ENCODE measurements at places on chromosomes 16 and 17. TPM values are rescaled to one million over a fixed set of nuclear protein-coding genes. Genes with fewer than 3 reads are reported as not detected.
A peak's percentile ranks its signal among the peaks of the same experiment; 100 is the strongest.

C16orf86 gene
- 18.1 TPM for total RNA-seq

CRHR1 gene
- total RNA-seq, result 1.6 TPM

DNA sequence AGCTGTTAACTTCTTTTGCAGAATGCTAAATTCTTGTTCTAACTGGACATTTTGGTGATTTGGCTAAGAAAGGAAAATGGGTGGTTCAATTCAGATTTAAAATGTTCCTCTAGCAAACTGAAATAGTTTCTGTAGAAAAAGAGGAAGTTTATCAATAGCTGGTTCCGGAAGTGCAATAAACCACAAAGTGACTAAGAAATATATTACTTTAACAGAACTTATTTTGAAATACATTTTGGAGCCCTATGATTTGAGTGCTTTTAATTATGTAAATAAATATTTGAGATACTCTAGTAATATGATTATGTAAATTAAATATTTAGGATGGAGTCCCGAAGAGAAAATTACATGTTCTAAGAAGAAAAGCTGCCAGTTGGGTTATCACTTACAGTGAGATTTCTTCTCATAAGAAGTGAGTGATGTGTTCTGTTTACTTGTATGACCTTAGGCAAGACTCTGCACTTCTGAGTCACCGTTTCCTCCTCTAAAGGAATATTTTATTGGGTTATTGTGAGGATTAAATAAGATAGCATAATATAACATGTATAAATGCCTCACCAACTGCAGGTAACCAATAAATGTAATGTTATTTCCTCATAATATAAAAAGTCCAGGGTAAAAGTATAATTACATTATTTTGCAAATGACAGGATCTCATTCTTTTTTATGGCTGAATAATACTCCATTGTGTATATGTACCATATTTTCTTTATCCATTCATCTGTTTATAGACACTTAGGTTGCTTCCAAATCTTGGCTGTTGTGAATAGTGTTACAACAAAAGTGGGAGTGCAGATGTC lies at the start of gene EVI2B:
Gene EVI2B, minus strand, starts transcription at position 73 of the 800 bp plus-strand sequence. CDS start 8,445 bp downstream, outside the sequence.
- H3K4me1 ChIP-seq, result peaks cover 4% of the 10 kb centered on the region
- no peak for DNase-seq
- H3K36me3 ChIP-seq, result no peaks in the 10 kb centered on the region
- H3K27me3 ChIP-seq, result no peaks in the 10 kb centered on the region
- peak within 1 kb of the TSS; percentile 6 for H3K4me3 ChIP-seq
- H3K27ac ChIP-seq, result peak within 1 kb of the TSS; percentile 20

DNA sequence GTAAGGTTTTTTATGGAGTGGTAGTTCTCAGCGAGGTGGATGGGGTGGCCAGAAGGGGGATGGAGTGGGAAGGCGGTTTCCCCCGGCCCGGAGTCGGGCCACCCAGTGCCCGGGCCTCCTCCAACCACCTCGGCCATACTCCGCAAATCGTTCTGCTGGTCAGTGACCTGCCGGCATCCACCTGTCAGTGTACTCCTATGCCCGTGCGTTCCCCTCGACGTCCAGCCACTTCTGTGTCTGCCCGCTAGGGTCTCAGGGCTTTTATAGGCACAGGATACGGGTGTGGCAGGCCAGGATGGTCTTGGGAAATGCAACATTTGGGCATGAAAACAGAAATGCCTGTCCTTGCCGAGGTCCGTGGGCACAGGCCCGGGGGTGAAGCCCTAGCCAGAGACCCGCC lies 19.3 kb upstream of the ASGR2 start:
- H3K27me3 ChIP-seq, result no peaks in the 10 kb centered on the region
- DNase-seq, result no peak
- no peak overlapping the region for H3K4me3 ChIP-seq
- no peaks in the 10 kb centered on the region for H3K4me1 ChIP-seq
- no peaks in the 10 kb centered on the region for H3K36me3 ChIP-seq

- H3K4me3 ChIP-seq, result no peak overlapping the region
- H3K4me1 ChIP-seq, result no peaks in the 10 kb centered on the region
- DNase-seq, result no peak
- H3K36me3 ChIP-seq, result no peaks in the 10 kb centered on the region
- H3K27ac ChIP-seq, result no peak overlapping the region
Measured at GRCh38 chr17:34843682-34844081, 117.6 kb downstream of the CCT6B start.

ERN2 gene
- 0.33 TPM for total RNA-seq

ADGRG1 gene
- total RNA-seq, result 54.1 TPM

GRCh38 chr17:68290955-68291835 lies at the start of the genes ARSG and SLC16A6:
ARSG (plus strand) TSS chr17:68291495; CDS start chr17:68307494, 15,999 bp downstream.
SLC16A6 (minus strand) TSS chr17:68291127; CDS start chr17:68278320, 12,807 bp downstream.
- DNase-seq, result peak; percentile 66
- H3K4me3 ChIP-seq, result peak within 1 kb of the TSS; percentile 54
- no peaks in the 10 kb centered on the region for H3K27me3 ChIP-seq
- peak within 1 kb of the TSS; percentile 64 for H3K27ac ChIP-seq
- no peaks in the 10 kb centered on the region for H3K4me1 ChIP-seq
- no peaks in the 10 kb centered on the region for H3K36me3 ChIP-seq

All from breast epithelium (tissue), 4 donors.